Spleen (tissue), 13 donors: ENCODE measurements at places on chromosomes 13 and 19.

GRCh38 chr19:46427518-46428045 lies 1.2 kb downstream of the PNMA8C start:
- no peak for DNase-seq

DNA sequence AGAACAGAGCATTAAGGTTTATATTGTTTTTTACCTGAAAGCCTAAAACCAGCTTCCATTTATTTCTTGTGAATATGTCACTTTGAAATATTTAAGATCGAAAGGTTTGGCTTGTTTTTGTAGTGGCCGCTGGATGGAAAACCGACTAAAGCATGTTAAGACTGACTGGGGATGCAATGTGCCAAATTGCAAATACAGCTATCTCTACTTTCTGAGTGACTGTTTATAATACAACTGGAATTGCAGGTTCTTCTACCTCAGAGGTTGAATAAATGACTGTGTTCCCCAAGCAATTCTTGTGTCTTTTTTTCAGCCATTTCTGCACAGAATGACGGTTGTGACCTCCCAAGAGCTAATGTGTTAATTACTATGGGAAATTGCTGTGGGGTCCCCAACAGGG lies 50.0 kb upstream of the TMTC4 start:
- no peak for DNase-seq

DNA sequence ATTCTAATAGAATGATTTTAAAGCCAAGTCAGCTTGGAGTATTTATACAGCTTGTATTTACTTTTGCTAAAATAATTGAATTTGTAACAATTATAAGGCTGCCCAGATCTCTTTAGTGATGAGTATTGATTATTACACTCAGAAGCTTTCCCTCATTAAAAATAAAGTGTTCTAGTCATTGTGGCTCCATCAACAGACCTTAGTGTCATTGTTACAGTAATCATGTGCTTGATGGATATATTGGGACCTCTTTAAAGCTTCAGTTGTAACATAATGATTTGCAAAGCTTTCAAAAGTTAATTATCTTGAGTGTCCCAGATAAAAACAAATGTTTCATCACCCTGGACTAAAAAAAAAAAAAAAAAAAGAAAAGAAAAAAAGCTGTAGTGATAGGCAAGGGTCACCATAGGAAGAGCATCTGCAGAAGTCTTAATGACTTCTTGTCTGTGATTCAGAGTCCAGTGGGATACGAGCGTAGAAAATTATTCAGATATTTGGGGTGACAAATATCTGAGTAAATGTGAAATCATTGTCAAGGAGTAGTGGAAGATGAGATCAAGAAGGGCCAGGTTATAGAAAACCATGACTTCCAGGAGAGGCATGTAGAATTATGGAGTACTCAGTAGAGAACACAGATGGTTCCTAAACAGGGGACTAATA lies 369.6 kb downstream of the DCT start:
- DNase-seq = no peak

GRCh38 chr19:14515501-14516047 lies 2.6 kb downstream of the DNAJB1 start:
- DNase-seq = no peak

DNA sequence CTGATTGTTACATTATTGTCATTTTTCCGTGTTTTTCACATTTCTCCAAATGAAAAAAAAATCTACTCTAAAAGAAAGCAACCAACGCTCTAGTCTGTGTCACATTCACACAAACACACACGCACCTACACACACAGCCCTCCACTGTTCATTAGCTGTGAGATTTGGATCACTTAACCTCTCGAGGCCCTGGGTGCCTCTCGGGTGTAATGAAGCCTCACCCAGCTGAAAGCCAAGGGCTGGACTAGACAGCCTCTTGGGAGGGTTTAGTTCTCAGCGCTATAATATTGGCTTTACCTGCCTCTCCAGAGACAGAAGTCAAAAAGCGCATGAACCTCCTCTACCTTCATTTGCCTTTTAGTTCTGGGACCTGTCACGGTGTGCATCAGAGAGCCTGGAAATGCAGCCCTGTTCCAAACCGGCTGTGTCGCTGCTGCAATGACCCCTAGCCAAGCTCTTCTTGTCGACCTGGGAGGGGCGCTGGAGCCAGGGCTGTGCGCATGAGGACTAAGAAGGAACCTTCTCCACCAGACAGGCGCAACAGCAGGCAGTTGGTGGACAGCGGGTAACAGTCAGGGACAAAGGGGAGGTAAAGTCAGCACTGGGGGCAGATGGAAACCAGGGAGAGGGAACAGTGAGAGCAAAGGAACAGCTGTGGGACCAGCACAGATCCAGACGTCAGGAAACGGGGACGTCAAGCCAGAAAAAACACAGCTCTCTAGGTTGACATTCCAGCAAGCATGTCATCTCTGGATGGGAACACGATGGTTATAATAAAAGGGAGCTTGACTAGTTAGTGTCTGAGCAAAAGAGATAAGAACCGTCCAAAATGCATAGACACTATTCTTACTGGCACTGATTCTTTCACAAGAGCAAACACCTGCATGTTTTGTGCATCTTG lies 375.9 kb downstream of the EFNB2 start:
- no peak for DNase-seq

GRCh38 chr19:29376855-29377354 lies 148.9 kb upstream of the VSTM2B start:
- peak; percentile 41 for DNase-seq

- DNase-seq = no peak
These were observed 1187.0 kb upstream of the SLC10A2 start for GRCh38 chr13:104253063-104253680.

DNA sequence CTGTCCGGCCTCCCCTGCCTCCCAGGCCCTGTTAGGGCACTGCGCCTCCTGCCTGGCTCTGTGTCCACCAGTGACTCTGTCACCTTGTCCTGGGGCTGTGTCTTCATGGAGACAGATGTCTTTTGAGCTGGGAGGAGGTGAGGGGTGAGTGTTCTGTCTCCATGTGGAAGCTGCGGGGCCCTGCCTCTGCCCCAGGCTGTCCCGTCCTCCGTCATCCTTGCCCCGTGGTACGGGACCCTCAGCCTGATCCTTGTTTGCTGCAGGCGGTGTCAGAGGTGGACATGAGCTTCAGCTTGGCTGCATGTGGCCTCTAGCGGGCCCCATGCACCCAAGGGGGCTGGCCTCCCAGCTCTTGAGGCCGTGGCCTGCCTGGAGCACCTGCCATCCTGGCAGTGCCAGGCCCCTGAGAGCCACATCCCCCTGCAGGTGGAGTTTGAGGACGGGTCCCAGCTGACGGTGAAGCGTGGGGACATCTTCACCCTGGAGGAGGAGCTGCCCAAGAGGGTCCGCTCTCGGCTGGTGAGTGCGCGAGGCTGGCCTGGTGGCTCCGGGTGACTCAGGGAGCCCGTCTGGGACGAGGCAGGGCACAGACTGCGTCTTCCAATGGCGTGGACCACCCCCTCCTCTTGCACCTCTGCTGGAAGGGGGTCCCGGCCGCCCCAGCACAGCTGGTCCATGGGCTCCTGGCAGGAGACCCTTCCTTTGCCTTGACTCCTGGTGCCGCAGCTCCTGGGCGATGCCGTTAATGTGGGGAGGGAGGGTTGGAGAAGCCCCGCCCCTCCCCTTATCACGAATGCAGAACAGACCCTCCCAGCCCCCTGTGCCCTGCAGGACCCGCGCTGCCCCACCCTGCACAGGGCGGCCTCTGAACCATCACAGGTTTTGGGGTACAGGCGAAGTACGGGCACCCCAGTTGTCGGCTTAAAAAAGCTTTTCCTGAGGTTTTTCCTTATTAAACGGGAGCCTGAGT lies 181.3 kb downstream of the KDM4B start:
- DNase-seq = peak; percentile 69
